ENCODE measurements at places on chromosomes 7 and 10. TPM values are rescaled to one million over a fixed set of nuclear protein-coding genes. Genes with fewer than 3 reads are reported as not detected.
A peak's percentile ranks its signal among the peaks of the same experiment; 100 is the strongest.

The CCDC172 gene
- total RNA-seq, result not detected

The KCNH2 gene
- under 0.01 TPM for total RNA-seq

DNA sequence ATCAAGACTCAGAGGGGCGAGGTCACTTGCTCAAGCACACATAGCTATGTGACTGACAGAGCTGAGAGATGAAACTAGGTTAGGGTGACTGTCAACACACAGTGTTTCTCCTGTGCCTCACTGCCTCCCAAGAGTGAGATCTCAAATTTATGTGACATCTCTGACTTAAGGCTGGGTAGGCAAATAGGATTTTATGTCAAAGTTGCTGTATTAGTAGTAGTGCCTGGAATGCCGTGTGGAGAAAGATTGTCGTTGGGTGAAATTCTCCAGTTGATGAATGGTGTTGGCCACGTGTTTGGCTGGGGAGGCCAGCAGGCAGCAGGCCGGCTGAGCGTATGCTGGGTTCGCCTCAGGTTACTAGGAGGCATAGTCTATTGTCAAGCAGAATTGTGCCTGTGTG, 148.3 kb upstream of the BMPER start:
- no peak overlapping the region for H3K4me3 ChIP-seq
- DNase-seq, result no peak
- H3K27ac ChIP-seq, result no peak overlapping the region
- H3K27me3 ChIP-seq, result no peaks in the 10 kb centered on the region
- H3K4me1 ChIP-seq, result no peaks in the 10 kb centered on the region
- H3K36me3 ChIP-seq, result no peaks in the 10 kb centered on the region

- DNase-seq, result no peak
- H3K27me3 ChIP-seq, result no peaks in the 10 kb centered on the region
- no peaks in the 10 kb centered on the region for H3K4me1 ChIP-seq
- no peaks in the 10 kb centered on the region for H3K36me3 ChIP-seq
Observed at GRCh38 chr10:100208276-100208675, 21.1 kb downstream of the CHUK start.

GRCh38 chr7:108057951-108058481, 55.1 kb upstream of the LAMB1 start:
- H3K27me3 ChIP-seq, result no peaks in the 10 kb centered on the region
- DNase-seq, result no peak
- no peaks in the 10 kb centered on the region for H3K36me3 ChIP-seq
- no peak overlapping the region for H3K4me3 ChIP-seq
- no peaks in the 10 kb centered on the region for H3K4me1 ChIP-seq

GRCh38 chr7:17313194-17313593, 14.7 kb downstream of the AHR start:
- no peak for DNase-seq
- H3K4me3 ChIP-seq, result no peak overlapping the region
- H3K27me3 ChIP-seq, result no peaks in the 10 kb centered on the region
- H3K27ac ChIP-seq, result no peak overlapping the region
- peaks cover under 1% of the 10 kb centered on the region for H3K4me1 ChIP-seq
- H3K36me3 ChIP-seq, result no peaks in the 10 kb centered on the region

DNA sequence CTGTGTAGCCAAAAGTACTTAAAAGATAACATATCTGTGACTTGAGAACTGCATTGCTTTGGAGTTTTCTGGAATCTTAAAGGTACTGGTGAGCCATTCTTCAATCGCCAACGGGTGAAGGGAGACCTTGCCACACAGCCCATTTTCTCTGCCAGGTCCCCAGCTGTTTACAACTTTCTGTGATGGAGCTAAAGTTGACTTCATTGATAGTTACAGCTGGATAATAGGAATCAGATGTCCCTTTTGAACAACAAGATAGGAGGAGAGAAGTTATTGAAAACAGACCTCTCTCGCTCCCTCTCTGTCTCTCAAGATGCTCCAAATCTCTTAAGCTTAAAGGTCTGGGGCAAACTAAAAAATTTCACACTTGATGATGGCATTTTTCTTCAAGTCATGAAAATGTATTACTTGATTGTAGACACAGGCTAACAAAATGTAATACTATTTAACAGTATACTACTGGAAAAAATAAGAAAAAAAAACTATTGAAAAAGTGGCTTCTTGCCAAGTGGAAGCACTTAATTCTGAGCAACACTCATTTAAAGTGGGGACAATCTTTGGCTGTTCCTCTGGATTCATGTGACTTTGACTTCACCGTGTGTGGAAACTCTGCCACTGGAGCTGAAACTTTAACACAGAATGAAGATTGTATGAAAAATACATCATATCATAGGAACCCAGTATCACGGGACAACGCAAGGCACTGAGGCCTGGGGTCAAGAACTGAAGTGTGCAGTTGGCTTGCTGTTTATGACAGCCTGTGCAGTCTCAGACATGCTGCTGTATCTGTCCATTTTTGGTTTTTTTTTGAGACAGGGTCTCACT, 78.4 kb upstream of the AFAP1L2 start:
- H3K4me1 ChIP-seq, result no peaks in the 10 kb centered on the region
- peak overlapping the region; percentile 84 for H3K27ac ChIP-seq
- no peak for DNase-seq
- no peaks in the 10 kb centered on the region for H3K36me3 ChIP-seq
- no peak overlapping the region for H3K4me3 ChIP-seq

Measured in breast epithelium (tissue), 4 donors.